ENCODE measurements at places on chromosomes 3 and 15.

DNA sequence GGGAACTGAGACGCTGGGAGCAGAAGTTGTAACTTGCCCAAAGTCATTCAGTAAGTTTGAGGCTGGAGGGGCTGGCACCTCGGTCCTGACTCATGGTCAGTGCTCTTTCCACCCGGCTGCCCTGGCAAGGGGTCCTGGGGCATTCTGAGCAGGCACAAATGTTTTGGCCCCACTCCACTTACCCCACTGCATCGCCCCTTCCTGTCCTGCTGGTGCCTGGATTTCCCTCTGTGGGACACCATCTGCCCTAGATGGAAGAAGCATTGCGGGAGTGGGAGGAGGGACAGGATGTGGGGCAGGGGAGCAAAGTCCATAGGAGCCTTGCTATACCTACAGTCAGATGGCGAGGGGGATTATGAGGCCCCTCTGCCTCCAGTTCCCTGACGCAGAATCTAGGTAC, 4.5 kb downstream of the CORO2B start:
- no peak for DNase-seq

GRCh38 chr3:177196456-177197040, 734 bp downstream of the TBL1XR1 start:
- DNase-seq, result peak; percentile 42

GRCh38 chr3:195549931-195550519, 6.9 kb upstream of the PPP1R2 start:
- peak; percentile 44 for DNase-seq

DNA sequence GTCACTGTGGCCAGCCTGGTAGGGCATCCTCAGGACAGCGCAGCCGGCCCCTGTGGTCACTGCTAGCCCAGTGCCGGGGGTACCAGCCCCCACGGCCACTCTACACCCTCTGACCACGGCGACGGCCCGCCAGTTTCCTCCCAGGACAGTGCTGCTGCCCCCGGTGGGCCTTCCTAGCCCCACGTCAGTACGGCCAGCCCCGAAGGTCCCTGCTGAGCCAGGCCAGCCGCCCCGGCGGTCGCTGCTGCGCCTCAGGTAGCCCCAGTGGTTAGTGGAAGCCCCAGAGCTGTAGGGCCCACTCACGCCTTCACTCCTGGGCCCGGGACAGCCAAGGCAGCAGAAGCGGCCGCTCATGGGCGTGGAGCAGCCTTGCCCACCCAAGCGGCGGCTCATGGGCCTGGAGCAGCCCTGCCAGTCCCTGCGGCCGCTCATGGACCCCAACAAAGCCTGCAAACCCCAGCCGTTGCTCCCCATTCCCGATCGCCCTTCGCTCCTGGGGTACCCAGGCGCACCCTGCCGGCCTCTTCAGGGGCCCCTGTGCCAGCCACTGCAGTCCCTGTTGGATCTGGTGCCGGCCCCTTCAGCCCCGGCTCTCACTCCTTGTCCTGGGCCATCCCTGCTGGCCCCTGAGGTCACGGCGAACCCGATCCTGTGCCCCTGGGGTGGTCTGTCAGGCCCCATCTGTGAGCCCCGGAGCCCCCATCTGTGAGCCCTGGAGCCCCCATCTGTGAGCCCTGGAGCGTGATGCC, 9.5 kb upstream of the ROPN1B start:
- DNase-seq, result no peak

DNA sequence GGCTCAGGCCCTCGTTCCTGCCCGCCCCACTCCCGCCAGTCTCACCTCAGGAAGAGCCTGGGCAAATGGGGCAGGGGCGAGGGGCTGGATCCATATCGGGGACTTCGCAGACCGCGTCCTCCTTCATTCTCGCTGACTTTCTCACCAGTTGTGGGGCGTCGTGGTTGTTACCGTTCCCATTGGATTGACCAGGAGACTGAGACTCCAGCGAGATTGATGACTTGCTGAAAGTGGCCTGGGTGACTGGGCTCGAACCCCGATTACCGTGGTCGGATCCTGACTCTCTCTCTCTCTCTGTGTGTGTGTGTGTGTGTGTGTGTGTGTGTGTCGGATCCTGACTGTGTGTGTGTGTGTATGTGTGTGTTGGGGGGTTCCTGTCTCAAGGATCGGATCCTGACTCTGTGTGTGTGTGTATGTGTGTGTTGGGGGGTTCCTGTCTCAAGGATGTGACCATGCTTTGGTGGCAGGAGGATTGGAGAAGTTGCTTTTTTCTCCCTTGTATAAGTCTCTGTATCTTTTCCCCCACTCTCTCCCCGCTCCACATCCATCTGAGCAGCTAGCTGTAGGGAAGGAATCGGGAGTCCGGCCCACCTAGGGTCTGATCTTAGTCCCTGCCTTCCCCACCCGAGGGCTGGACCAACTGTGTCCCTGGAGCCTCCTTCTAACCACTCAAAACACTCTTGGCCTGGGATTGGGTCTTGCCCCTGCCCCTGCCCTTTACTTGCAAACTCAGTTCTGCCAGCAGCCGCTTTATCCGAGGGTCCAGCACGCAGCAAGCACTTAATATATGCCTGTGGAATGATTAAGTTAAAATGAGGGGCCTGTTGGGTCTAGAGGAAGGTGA, 603 bp downstream of the PLEKHO2 start:
- DNase-seq, result no peak

DNA sequence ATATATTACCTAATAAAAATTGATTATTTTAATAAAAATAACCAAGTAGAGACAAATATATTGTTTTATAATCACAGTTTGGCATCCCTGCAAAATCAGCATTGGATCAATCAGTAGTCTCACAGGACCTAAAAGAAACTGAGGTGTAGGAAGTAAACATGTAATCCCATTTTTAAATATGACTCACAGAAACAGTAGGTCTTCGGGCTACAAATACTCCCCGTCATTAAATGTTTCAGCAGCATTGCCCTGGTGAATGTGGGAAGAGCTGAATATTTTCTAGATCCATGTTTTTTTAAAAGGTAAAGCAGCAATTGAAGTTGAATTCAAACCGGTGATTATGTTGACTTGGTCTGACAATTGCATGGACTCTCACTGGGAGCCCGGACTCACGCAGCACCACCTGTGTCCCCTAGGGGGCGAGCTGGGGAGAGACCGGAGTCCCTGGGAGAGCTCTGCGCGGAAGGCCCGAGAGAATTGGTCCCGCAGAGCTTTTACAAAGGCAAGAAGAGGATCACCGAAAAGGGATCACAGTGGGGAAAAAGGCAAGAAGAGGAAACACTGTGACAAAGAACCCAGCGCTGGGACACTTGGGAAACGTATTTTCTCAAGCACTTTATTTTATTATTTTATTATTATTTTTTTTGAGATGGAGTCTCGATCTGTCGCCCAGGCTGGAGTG, 17.2 kb upstream of the USP3 start:
- peak; percentile 85 for DNase-seq

- no peak for DNase-seq
These were observed 137.3 kb downstream of the SSR3 start for GRCh38 chr3:156417559-156418132.

DNA sequence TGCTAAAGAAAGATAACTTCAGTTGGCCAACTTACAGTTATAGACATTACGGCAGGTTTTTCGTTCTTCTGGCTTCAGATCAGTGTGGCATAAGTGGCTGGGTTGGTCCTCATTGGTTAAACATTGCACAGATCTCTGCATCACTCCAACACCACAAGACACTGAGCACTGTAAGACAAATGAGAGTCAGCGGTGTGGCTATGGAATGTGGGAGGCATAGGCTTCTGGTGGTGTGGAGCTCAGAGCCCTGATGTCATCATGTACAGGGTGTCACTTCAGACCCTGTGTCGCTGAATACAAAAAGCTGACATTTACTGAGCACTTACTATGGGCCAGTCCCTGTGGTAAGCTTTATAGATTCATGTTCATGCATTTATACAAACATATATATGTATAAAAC, 146.0 kb downstream of the ADAMTS9 start:
- no peak for DNase-seq

GRCh38 chr3:158679547-158680000, 7.1 kb upstream of the LXN start:
- DNase-seq, result no peak

DNA sequence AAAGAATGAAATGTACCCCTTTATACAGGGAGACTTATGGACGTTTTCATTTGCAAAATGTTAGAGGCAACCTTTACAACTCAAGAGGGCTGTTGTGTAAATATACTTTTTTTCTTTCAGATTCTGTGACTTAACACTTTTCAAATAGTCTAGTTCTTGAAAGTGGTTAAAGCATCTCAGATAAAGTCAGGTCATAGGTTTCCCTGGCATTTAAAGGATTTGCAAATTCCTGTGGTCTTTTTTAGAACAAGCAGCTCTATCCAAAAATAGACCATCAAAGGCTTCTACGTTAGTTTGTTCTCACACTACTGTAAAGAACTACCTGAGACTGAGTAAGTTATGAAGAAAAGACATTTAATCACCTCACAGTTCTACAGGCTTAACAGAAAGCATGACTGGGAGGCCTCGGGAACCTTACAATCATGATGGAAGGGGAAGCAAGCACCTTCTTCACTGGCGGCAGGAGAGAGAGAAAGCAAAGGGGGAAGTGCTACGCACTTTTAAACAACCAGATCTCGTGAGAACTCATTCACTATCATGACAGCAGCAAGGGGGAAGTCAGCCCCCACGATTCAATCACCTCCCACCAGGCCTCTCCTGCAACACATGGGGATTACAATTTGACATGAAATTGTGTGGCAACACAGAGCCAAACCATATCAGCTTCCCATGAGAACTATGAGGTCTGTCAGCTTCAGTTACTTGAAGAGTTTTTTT, 23.3 kb upstream of the GABRR3 start:
- no peak for DNase-seq

- no peak for DNase-seq
These were observed 28.3 kb upstream of the NUDT16 start for GRCh38 chr3:131353016-131353877.

GRCh38 chr3:151282921-151283320, 4.6 kb upstream of the P2RY14 start:
- DNase-seq, result no peak

DNA sequence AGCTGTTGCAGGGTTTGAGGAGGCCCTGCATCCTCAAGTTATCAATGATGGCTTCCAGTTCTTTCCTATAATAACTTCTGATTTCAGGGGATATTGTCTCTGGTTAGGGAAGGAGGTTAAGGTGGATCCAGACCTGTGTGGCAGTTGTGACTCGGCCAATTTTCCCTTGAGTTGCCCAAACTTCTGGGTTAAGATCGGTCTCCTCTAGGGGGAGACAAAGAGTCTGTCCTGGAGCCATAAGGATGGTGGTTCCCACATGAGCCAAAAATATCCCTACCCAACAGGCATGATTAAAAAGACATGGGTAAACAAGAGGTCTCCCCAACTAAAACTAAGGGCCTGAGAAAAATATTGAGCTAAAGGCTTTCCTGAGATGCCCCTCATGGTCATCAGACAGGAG, 227.5 kb upstream of the MDFIC2 start:
- DNase-seq, result no peak

DNA sequence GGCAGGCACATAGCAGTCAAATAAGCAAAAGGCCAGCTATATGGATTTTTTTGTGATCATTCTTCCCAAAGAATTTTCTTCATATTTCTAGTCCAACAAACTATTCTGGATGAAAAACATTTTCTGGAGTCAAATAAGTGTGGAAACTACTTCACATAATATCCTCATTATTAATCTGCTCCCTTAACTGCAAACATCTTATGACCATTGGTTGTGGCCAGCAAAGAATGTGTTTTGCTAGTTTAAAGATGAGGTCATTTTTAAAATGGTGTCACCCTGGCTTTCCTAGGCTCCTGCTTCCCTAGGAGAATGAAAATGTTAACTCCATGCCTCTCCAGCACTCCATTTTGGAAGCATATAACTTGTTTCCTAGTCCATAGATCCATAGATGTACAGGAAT, 118.8 kb downstream of the SST start:
- DNase-seq, result no peak

- DNase-seq, result no peak
These were observed 109.5 kb downstream of the VGLL4 start for GRCh38 chr3:11534011-11534792.

DNA sequence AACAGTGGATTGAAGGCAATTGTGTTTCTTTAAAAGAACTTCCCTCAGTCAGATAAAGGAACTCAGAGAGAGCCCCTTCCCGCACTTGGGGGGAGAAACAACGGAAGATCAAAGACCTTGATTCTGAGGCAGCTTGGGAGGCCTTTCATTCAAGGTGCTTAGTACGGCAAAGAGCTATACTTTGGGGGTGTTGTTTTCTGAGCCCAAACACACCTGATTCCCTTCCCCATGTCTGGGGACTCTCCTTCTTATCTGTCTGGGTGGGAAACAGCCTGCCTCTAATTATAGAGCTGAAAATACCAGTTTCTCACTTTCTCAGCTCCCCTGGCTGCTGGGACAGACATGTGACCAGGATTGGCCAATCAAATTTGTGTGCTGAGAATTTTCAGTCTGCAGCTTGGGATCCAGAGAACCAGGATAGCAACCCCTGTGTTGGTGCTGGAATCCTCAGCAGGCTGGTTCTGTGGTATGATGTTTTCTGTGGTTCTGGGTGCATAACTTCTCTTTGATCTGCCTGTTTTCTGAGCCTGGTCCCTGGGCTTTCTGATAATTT, 19.4 kb upstream of the IQCF6 start:
- no peak for DNase-seq

DNA sequence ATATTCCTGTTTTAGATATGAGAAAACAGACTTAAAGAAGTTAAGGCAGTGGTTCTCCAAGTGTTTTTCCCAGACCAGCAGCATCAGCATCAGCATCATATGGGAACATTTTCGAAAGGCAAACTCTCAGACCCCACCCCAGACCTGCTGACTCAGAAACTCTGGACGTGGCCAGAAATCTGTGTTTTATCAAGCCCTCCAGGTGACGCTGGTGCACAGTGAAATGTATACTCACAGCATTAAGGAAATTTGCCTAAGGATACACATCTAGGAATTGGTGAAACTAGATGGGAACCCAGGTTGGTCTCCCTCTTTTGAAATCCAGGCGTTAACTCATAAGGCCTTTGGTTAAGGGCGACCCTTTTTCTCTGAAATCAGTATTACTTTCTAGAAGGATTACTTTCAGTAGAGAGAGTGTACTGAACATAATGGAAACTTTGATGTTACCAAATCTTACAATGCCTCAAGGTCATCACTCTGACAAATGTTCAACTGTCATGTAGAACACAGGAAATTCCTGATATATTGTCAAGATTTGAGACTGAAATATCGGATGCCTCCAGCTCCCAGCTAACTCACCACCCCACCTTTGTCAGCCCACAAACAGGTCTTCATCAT, 910.2 kb downstream of the ROBO1 start:
- no peak for DNase-seq

DNA sequence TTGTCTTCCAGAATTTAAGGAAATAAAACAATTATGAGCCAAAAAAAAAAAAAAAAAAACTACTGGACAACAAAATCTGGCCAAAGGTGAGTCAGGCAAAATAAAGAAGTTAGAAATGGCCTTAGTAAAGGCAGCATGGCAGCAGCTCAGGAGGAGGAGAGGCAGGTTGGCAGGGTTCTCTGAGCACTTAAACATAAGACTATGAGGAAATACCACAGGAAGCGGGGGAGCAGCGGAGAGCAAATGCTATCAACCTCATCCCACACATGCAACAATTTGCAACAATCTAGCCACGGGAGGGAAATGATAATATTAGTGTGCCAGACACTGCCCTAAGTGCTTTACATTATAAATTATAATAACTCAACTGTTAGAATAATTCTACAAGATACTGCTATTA, 247.3 kb upstream of the NSMCE3 start:
- no peak for DNase-seq

GRCh38 chr3:55160241-55160983, 232.6 kb upstream of the LRTM1 start:
- DNase-seq, result no peak

Measured in activated CD4-positive, alpha-beta T cell treated with anti-CD3 and anti-CD28 coated beads for 24 hours (primary cell).